Lung (tissue), 17 donors: ENCODE measurements at places on chromosomes 7 and 10. TPM values are rescaled to one million over a fixed set of nuclear protein-coding genes. Genes with fewer than 3 reads are reported as not detected.

DNA sequence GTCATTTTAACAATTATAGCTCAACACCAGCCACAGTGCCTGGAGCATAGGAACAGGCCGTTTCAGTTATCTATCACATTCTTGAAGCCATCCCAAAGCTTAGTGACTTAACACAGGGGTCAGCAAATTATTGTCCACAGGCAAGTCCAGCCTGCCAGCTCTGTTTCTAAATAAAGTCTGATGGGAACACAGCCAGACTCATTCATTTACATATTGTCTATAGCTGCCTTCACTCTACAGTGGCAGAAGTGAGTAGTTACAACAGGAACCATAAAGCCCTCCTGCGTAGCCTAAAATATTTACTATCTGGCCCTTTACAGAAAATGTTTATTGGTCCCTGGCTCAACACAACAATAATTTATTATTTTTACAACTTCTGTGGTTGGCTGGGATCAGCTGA is 407.5 kb upstream of the AUTS2 start:
- peak; percentile 70 for DNase-seq

GRCh38 chr10:65235846-65236245 is 1690.0 kb upstream of the LRRTM3 start:
- no peak for DNase-seq

GRCh38 chr10:92413011-92413410 is 122.0 kb downstream of the MARCHF5 start:
- DNase-seq, result no peak

GIMAP8 gene
- total RNA-seq, result 20.9 TPM

RNF133 gene
- total RNA-seq, result 9.1 TPM

DNA sequence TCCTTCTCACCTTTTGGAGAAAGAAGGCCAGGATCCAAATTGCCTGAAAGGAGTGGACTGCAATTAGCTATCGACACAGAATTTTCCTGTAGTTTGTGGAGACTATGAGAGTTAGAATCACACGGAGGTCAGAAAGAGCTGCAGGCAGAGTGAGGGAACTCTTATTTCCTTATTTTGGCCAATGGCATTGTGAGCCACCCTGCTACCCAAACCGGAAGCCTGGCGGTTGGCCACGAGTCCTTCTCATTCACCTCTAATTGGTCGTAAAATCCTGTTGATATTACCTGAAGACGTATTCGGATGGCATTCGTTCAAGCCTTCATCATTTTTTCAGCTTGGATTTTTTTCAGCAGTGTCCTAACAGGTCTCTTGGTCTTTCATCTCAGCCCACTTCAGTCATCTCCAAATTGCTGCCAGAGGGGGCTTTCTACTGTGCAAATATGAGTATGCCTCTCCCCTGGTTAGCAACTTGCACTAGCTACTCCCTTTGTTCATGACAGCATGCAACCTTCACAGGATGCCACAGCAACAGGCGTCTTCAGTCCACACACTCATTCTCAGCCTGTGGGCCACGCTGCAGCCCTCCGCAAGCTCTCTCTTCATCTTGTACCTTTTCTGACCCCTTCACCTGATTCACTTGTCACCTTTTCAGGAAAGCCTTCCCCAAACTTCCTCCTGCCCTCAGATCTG is 66.9 kb downstream of the GATA3 start:
- no peak for DNase-seq

UNCX gene
- not detected for total RNA-seq

ANKRD30A gene
- total RNA-seq, result not detected

- DNase-seq, result no peak
These were observed 451.0 kb upstream of the GALNT17 start for GRCh38 chr7:70680743-70681468.

GRCh38 chr10:123553810-123554430 is 112.2 kb upstream of the GPR26 start:
- no peak for DNase-seq

- no peak for DNase-seq
These were observed 40.5 kb downstream of the C10orf120 start for GRCh38 chr10:122659126-122659525.

DNA sequence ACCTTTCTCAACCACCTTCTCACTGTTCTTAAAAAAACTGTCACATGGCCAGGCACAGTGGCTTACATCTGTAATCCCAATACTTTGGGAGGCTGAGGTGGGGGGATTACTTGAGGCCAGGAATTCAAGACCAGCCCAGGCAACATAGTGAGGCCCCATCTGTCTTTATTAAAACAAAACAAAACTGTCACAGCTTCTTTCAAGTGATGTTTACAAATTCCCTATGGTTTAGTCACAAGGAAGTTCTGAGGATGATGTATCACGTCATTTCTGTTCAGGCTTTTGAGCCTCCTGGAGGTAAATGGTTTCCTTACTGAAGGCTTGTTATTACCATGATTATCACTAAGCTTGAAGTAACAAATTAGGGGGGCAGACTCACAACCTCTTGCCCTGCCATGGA is 186.2 kb downstream of the CFTR start:
- DNase-seq, result no peak

DNA sequence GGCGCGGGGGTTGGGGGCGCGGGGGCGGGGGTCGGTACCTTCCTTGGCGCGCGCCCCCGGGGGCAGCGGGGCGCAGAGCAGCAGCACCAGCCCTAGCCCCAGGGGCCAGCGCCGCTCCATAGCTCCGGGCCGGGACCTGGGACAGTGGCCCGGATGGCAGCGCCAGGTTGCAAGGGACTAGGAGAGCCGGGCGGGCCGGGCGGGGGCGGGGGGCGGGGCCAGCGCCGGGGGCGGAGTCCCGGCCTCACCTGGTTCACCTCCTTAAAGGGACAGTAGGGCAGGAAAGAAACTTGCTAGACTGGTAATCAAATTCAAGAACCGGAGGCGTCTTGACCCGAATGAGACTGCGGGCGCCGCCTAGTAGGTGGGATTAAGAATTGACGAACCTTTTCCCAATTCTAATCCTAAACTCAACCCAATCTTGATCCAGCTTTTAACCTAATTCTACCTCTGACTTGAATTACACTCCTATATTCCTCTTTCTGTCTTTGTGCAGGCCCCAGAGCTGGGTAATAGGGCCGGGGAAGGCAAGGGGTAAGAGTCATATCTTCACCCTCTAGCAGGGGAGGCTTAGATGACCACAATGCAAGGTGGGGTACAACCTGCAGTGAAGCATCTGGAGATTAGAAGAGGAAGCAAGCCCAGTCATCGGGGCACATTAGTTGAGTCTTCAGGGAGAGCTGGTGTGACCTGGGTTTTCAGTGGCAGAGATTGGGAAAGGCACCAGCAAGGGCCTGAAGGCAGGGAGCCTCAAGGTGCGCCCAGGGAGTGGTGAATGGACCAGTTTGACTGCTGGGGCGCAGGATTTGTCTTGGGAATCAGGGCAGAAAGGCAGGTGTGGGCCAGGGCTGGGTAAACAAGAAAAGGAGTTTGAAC is at the start of gene EPHA1:
TSS of gene EPHA1 (minus strand) at position 171 of the 876 bp plus-strand sequence. CDS start at position 120, 51 bp downstream.
- DNase-seq, result peak; percentile 75

DNA sequence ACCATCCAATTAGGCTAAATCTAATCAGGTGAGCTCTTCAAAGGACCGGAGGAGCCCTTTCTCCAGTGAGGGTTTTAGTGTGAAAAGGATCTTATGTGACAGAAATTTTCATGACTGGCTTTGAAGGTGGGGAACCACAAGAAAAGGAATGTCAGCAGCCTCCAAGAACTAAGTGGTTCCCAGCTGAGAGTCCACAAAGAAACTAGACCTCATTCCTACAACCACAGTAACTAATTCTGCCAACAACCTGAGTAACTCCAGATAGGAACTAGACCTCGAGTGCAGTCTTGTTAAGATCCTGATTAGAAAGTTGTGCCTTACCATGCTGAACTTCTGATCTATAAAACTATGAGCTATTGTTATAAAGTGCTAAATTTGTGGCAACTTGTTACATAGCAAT is 51.3 kb downstream of the PCLO start:
- peak; percentile 3 for DNase-seq

TDRD1 gene
- 0.37 TPM for total RNA-seq

DNA sequence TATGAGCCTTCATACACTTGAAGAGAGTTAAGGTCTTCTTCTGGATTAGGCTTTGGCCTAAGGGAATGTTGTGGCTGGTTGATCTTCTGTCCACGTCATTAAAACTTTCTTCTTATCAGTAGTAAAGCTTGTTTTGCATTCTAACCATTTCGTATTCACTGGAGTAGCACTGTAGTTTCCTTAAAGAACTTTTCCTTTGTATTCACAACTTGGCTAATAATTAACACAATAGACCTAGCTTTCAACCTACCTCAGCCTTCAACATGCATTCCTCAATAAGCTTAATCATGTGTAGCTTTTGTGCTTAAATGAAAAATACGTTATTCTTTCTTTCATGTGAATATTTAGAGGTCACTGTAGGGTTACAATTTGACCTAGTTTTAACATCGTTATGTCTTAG is 42.8 kb downstream of the AKR1C8 start:
- peak; percentile 32 for DNase-seq

DNA sequence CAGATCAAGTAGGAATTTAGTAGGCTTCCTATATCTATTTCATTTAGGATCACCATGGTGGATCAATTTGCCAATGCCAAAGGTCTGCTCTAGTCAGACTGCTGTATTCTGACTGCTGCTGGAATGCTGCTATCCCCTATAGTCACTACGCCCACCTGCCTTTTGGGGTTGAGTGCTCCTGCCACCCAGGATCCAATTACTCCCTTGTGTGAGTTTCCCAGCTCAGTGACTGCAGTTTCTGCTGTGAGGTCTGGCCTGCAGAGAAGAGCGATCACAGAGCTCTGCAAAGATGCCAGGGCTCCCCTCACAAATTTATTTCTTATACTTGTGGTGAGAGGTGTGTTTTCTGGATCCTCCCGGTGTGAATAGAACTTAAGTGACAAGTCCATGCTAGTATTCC is 88.1 kb upstream of the FOXI2 start:
- DNase-seq, result no peak

DNA sequence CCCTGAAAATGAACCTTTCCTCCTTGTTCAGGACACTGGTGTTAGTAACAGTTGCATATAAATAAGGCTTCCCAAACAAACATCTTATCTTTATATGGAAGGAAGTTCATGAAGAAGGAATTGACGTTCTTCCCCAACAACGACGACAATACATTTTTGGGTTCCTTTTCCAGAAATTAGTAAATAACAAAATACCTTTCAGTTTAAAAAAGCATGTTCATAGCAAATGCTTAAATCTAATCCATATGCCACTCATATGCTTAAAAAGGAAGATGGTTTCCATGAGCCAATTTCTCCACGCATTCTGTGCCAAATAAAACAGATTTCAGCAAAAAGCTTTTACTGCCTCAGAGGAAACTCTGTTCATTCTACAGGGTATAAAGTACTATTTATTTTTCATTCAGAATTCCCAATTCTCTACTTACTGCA is 182.6 kb downstream of the COBL start:
- no peak for DNase-seq

DNA sequence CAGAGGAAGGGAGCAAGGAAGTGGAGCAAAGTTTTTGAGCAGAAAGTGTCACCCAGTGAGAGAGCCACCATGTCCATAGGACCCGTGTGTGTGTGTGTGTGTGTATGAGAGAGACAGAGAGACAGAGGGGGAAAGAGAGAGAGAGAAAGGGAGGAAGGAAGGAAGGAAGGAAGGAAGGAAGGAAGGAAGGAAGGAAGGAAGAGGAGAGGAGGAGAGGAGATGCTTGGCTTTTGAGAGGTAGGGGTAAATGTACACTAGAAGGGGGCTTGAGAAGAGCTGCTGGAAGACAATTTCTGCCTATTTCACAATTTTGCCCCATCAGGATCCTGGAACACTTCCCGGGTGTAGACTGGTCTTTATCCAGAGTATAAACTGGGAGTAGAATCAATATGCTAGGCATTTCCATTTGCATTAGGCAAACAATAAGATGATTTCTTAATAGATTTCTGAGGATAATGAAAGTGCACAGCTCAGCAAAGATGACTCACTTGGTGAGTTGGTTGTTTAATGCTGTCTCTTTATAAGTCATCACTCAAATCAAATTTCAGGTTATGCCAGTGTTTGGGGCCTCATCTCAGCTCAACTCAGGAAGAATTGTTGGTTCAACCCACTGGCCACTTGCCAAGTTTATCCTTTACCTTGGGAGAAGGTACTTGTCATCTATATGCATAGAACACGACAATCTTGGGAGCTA is 70.0 kb upstream of the FAM13C start:
- no peak for DNase-seq

GRCh38 chr10:88033385-88033784 is 170.0 kb downstream of the PTEN start:
- no peak for DNase-seq

MOGAT3 gene
- total RNA-seq, result not detected

DNA sequence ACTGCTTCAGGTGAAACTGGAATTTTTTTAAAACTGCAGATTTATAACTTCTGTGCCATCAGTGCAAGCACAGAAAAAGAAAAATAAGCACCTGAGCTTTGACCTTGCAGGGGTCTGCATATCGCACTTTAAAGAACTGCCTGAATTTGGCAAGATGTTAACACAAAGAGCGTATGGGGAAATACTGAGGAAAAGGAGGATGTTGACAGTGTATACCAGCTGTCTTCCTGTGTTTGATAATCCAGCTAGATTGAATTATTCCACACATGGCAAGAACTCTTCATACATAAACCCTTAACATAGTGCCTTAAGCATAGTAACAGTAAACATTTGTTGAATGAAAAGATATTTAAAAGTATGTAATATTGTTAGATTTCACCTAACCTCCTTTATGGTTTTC is 30.0 kb downstream of the SMC3 start:
- DNase-seq, result no peak

GRCh38 chr10:77245953-77246352 is 391.7 kb downstream of the KCNMA1 start:
- DNase-seq, result no peak

DNA sequence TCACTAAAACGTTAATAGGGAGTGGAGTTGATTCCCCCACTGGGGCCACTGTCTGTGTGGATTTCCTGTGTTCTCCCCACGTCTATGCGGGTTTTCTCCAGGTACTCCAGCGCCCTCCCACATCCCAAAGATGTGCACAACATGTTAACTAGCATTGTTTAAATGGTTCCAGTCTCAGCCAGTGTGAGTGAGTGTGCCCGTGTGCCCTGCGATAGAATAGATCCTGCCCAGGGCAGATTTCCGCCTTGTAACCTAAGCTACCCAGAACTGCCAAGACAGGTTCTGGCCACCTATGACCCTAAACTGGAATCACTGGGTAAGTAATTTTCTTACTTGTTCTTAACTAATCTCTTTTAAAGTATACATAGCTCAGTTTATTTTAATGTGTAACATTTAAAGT is 58.5 kb downstream of the CCDC6 start:
- DNase-seq, result no peak

DNA sequence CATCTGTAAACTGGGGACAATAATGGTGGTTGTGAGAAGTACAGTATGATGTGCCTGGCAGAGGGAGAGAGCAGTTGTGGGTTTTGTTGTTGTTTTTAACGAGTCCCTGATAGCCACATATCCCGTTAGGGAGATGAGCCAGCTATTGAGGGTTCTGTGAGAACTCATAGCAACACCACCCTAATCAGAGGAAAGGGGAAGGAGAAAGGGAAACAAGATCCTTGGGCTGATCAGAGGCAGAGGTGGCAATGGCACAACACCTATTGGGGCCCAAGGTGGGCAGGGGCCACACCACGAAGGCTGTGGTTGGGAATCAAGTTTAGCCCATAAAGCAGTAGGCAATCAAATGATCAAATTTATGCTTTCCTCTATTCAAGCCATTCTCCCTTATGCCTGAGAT is 1.7 kb upstream of the MRPS24 start:
- no peak for DNase-seq
